ENCODE measurements at places on chromosomes 5 and 9.

DNA sequence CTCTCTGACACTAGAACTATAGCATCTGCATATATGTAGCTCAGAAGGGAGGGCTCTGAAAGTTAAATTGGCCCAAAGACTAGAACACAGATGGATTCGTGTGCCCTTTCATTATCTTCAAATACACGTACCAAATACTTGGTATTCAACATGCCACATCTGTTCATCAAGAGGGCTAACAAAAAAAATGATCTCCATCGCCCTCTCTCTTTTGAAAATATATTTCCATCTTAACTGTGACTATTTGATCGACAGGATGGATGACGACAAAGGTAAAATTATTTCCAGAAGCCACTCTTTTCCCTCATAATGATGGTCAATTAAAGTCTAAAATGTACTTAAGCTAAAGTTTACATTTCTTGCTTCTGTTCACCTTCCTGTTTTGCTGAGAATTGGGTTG lies 77.0 kb downstream of the SEMA6A start:
- no peak for DNase-seq

DNA sequence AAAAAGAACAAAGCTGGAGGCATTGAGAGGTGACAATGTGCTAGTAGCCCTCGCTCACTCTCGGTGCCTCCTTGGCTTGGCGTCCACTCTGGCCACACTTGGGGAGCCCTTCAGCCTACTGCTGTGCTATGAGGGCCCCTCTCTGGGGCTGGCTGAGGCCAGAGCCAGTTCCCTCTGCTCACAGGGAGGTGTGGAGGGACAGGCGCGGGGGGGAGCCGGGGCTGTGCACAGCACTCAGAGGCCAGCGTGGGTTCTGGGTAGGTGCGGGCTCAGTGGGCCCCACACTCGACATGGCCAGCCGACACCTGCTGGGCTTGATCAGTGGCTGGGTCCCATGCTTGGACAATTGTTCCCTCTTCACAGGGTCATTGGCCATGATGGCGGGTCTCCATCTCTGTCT lies 202.5 kb upstream of the GRAMD2B start:
- DNase-seq = no peak

DNA sequence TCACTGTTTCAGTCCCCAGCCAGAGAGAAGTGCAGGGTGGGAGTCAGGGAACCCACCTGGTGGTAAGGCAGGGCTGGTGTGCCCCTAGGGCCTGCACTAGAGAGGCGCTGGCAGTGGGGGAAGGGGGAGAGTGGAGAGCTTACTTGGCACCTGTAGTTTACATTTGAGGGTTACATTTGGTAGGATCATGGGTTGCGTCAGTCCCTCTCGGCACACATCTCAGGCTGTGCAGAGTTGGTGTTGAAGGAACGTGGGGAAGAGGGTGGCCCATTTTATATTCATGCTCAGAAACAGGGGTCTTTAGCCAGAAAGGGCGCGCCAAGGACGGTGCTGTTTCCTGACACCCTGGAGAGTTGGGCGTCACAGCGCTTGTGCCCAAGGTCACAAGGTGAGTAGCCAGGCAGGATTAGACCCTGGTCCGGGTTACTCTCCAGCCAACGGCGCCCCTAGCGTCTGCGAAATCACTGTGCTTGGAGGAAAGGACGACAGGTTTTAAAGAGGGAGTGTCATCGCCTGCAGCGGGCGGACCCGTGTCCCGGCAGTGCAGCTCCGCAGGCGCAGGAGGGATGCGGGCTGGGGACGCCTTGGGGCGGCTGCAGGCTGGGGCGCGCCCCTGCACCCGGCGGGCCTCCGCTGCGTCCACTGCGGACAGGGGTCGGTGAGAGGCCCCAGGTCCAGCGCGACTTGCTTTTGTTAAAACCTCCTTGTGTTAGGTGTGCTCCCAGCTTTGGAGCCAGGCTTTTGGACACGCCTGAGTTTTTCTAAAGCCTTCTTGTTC lies 272.6 kb downstream of the FANCC start:
- peak; percentile 83 for DNase-seq

- no peak for DNase-seq
Measured at GRCh38 chr9:8251566-8251965, 452.0 kb upstream of the DMAC1 start.

GRCh38 chr9:136305804-136306203 lies 1.9 kb upstream of the CCDC187 start:
- no peak for DNase-seq
